ENCODE measurements at places on chromosomes 2 and 18.

GRCh38 chr18:8359076-8359475 is 250.2 kb upstream of the RAB12 start:
- DNase-seq = no peak

GRCh38 chr2:98897746-98898145 is 38.3 kb downstream of the CRACDL start:
- no peak for DNase-seq

- no peak for DNase-seq
Measured at GRCh38 chr2:115733190-115733775, 1290.8 kb downstream of the DPP10 start.

DNA sequence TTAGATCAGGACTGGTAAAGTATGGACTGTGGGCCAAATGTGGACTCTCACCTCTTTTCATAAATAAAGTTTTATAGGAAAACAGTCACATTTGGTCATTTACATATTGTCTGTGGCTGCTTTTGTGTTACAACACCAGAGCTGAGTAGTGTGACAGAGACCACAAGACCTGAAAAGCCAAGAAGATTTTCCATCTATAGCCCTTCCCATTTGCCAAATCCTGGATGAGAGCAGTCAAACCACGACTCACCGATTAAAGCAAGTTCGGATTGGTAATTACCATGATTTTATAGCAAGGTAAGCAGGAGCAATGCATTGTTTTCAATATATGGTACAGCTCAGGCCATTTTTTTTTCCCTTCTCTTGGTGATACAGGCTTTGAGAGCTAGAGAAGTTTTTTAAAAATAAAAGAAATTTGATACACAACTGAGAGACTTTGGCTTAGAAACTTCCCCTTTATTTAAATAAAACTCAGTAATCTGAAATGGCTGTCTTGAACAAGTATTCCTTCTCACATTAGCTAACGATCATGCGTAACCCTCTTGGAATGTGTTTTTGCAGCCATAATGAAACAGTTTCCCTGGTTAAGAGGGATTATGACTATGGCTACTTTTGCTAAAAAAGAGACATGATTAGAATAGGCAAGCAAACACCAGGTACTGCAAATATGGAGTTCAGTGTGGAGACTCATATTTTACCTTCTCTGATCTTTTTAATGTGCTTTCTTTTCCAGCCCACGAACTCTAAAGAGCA is 9.5 kb upstream of the MALL start:
- DNase-seq = no peak

GRCh38 chr2:68753318-68753717 is 18.7 kb downstream of the ARHGAP25 start:
- DNase-seq = no peak

DNA sequence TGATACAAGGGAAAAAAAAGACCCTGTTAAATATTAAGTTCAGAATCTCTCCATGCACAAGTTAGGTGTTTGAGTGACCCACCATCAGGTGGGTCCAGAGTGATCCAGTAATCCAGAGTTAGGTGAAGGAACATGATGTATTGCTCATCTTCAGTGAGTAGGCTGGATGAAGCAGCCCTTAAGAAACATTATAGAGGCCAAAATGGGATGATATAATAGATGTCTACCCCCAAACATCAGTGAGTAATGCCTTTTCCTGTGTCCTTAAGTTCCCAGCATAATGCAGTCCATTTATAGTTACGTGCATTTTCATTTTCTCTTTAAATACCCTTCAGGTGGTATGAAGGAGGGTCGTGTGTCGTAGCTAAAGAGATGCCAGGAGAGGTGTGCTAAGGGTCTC is 89.6 kb downstream of the MAP4K4 start:
- DNase-seq = no peak

GRCh38 chr2:97740590-97741182 is 27.3 kb downstream of the ZAP70 start:
- peak; percentile 38 for DNase-seq

GRCh38 chr2:4338345-4338744 is 635.0 kb downstream of the DCDC2C start:
- no peak for DNase-seq

- DNase-seq = no peak
Measured at GRCh38 chr18:66555585-66555984, 48.3 kb downstream of the CDH19 start.

DNA sequence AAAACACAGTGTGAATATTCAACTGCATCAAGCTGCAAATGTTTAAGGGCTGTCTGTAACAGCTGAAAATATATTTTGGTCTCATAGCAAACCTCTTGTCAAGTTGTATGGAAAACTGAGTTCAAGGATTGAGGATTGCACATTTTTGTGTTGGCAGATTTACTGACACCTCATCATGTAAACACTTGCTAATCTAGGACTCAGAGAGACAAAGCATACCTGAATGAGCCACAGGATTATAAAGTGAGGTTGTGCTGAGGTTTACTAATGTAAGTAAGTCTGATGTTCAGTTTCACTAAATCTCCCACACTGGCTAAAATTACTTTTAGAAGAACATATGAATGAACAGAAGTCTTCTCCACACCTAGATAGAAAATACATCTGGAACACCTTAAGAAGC is 1993.1 kb upstream of the CELF4 start:
- no peak for DNase-seq

DNA sequence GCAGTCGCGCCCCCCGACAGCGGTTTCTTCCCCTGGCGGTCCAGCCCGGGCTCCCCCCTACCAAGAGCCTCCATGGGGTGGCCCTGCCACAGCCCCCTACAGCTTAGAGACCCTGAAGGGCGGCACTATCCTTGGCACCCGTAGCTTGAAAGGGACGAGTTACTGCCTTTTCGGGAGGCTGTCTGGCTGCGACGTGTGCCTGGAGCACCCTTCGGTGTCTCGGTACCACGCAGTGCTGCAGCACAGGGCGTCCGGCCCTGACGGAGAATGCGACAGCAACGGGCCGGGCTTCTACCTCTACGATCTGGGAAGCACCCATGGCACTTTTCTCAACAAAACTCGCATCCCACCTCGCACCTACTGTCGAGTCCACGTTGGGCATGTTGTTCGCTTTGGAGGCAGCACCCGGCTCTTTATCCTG is 475 bp downstream of the SLC4A1AP start:
- no peak for DNase-seq

DNA sequence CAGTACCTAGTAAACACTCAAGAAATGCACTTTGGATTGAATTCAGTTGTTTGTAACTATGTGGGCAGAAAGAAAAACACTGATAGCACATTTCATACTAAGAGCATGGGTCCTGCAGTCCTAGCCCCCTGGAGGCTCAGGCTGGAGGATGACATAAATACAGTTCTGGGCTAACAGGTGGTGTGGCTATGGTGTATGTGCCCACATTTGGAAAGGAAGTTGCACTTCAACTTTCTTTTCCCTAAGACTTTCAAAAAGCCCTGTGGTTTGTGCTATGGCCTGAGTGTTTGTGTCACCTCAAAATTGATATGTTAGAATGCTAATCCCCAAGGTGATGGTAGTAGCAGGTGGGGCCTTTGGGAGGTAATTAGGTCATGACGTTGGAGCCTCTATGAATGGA is 218.2 kb downstream of the CDCA7 start:
- no peak for DNase-seq

DNA sequence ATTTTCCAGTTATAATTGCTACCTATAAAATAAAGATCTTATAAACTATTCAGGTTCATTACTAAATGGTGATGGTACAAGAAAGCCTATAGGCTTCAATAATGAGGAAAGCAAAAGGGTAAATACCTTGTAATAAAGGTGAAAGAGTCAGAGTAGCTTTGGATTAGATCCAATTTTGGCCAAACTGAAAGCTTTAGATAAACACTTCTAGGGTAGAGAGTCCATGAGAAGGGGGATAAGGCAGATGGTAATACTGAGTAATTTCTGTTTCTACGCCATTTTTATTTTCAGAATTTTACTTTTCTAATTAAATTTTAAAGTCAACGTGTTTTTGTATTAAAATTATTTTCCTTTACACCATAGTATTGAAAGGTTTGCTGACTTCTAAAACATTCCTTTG is 9.4 kb downstream of the CASP8 start:
- DNase-seq = no peak

DNA sequence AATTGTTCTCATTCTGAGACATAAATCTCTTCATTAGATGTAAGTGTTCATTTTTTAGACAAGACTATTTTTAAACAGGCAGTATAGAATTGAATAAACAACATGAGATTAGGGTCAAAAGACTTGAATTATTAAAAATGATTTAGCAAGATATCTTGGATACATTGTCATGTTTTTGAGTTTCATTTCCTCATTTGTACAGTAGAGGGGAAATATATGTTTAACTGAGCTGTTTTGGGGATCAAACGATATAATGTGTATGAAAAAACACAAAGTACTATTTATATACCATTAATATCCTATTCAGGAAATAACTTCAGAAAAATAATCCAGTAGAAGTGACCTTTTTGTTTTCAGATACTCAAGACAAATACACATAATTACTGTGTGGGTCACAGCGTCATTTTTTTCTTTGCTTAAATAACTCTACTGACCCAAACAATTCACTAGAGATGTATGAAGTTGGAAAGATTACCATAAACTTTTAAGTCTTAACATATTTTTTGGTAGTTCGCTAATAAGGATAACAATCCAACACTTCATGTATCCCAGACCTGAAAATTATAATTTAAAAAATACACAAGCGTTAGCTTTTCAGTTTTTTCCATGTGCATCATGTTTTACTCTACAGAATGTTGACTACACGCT is 896 bp upstream of the ASXL3 start:
- DNase-seq = no peak

DNA sequence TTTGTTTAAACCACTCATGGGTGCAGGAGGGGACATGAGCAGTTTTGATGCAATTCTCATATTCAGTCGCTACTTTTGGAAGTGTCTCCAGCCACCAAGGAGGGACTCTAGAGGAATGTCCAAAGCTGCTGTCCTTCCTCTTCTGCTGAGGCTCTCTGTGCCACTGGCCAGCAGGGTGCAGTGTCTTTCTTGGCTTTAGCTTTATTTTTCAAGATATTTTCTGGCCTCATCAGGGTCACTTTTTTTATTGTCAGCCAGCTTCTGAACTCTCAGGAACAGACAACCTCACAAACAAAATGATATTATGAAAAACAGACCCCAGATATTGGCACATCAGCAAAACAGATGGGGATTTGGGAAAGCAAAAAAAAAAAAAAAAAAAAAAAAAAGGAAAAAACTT is 289.3 kb upstream of the ZSWIM2 start:
- DNase-seq = no peak
